ENCODE measurements at places on chromosomes 7 and 10.

DNA sequence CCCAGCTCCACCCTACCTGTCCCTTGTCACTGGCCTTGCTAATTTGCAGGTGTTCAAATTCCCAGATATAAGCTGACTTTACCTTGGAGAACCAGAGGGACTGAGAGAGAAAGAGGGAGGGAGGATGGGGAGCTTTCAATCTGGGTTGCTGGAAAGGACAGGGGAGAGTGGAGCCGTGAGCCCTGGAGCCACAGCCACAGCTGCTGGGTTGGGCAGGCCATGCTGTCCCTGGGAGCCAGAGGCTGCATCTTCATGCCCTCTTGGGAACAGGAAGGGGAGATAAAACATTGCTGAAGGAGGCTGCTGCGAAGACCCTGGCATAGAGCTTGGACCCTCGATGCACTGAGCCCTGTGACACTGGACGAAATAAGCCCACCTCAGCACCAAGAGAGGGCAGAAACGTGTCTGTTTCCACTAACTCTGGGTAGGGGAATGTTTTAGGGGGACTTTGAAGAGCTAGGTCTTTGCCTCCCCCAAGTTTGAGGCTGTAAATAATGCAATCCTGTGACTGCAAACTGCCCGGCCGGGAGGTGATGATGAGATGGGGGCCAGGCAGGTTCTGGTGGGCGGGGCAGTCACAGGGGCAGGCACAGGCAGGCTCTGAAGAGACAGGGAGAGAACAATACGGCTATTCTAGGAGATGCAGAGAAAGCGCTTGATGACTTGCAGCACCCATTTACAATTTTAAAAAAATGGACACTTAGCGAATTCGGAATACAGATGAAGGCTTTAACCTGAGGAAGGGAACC lies 5.8 kb upstream of the JAKMIP3 start:
- no peak for DNase-seq

GRCh38 chr10:78002541-78003288 lies 26.6 kb downstream of the POLR3A start:
- DNase-seq: no peak

DNA sequence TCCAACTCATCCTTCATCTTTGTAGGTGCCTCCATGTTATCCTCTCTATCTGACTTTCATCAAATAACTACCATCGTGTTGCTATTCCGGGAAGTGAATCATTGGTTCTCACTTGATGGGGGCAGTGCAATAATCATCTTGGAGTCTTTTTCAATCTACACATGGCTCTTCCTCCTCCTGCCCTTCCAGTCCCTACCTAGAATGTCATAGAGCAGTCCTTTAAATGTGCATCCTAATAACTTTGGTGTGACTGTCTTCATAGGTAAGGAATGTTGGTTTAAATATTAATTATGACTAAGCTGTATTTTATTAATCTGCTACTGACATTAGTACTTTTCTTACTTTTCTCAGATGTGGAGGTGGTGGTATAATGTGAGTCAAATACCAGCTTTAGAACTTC lies 8.4 kb upstream of the CDK14 start:
- no peak for DNase-seq

DNA sequence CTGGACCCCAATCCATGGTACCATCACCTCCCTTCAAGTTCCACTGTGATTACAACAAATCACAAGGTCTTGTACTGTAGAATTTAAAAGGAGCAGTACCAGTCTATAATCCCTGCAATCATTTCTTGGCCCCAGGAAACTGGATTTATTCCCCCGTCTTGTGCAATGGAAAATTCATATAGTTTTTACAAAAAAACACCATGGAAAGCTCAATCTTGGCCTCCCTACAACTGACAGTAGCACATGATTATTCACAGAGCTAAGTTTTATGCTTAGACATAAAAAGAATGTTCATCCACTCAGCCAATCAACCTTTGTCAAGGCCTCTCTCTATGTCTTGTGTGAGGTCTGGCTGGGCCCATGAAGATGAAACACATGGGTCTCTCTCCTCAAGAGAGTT lies 10.2 kb downstream of the DGKI start:
- DNase-seq: no peak

DNA sequence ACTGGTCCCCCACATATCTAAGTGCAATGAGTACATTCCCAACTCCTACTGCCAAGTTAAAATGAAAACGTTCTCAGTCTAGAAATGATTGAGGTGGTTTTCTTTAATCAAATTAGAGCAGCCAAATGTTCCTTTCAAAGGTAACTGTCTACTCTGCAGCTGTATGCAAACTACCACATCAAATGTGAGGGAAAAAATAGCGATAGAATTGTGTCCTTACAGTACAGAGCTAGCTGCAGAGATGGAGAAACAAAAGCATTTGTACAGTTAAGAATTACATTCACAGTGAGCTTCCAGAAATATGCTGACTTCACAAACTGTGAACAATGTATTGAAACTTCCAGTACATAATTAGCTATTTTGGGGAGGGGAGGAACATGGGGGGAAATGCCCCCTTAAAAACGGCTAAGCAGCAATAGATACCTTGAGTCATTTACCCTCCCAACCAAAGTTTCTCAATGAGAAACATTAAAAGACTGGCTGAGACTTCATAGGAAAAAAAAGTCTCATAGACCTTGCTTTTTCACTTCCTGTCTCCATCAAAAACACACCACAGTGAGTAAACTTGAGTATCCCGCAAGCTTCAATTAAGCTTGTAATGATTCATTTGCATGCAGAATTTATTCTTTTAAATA lies 22.9 kb downstream of the CDK6 start:
- no peak for DNase-seq

DNA sequence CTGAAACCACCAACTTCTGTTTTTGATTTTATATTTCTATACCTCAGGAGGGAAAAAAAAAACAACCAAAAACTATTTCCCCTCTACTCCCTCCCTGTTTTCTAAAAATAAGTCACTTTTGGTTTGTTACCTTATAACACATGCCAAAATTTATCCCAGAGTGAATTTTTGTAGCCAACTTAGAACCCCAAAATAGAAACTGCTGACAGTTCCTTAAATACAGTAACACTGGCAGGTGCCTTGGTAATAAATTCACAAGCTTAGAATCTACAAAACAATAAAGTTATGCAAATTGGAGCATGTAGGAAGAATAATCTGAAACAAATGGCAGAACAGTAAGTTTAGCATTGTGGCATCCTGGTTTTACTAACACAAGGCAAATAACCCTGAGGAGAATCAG lies 165.0 kb upstream of the HDAC9 start:
- DNase-seq: no peak

DNA sequence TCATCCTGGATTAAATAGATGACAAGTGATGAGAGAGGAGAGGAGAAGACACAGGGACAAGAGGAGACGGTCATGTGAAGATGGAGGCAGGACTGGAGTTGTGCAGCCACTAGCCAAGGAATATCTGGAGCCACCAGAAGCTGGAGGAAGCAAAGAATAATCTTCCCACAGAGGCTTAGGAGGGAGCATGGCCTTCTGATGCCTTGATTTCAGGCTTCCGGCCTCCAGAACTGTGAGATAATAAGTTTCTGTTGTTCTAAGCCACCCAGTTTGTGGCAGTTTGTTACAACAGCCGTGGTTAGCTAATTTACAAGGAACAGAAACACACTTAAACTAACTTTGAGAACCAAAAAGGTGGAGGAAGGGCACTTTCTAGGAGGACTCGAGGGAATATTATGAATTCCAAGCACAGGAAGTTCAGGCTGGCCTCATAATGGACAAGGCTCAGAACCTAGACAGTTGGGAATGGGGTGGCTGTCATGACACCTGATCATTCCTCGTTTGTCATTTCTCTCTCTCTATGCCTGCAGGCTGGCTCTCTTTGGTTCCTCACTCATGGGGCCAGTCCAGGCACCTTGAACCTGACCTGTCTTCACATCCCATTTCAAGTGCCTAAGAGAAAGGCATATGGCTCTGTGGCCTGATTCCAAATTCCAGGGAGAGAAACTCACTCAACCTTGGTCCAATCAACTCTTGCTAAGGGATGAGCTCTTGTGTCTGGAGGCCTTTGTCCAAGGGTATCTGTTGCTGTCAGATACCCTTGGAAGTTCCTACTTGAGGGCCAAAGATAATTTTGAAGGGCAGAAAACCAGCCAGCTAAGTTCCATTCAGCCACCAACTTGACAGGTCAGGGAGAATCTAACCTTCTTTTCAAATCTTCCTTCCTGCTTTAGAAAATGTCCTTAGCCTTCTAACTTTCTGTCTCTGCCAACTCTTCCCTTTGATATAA lies 33.5 kb upstream of the PDZD8 start:
- peak; percentile 81 for DNase-seq

- DNase-seq: no peak
Measured at GRCh38 chr10:70843776-70844489, 28.2 kb downstream of the SGPL1 start.

- peak; percentile 95 for DNase-seq
Measured at GRCh38 chr7:93228302-93228701, 2.0 kb upstream of the HEPACAM2 start.

DNA sequence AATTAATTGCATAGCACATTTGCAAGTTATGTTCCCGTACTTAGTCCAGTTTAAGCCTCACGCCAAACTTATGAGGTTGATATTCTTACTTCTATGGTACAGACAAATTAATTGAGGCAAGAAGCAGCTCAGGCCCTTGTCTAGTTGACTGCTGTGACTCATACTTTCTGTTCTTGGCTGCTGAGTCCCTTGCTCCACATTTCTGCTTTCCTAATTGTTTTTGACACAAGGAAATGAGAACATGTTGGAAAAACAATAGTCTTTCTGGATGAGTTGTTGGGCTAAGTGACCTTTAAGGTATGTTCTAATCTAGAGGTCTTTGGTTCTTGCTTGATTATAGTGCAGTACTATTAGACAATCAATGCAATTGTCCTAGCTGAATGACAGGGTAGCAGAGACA lies 331.8 kb downstream of the NRG3 start:
- no peak for DNase-seq

- DNase-seq: no peak
Measured at GRCh38 chr7:25559581-25560367, 331.5 kb upstream of the NPVF start.

DNA sequence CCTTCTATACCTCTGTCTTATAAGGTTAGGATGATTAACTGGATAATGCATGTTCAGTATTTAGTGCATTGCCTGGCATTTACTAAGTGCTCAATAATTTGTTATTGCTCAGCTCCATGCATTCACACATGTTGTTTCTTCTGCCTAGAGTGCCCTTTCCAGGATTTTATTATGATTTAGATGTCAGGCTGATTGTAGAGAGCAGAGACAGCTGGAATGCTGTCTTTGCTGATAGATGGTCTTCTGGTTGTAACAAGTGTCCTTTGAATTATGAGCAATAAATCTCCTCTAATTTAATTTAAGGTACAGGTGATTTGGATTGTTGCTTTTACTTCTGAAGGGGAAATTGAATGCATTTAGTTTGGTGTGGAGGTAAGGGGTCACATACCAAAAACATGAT lies 548.0 kb downstream of the MAGI2 start:
- DNase-seq: no peak

GRCh38 chr7:112453505-112454171 lies 3.4 kb downstream of the IFRD1 start:
- no peak for DNase-seq

DNA sequence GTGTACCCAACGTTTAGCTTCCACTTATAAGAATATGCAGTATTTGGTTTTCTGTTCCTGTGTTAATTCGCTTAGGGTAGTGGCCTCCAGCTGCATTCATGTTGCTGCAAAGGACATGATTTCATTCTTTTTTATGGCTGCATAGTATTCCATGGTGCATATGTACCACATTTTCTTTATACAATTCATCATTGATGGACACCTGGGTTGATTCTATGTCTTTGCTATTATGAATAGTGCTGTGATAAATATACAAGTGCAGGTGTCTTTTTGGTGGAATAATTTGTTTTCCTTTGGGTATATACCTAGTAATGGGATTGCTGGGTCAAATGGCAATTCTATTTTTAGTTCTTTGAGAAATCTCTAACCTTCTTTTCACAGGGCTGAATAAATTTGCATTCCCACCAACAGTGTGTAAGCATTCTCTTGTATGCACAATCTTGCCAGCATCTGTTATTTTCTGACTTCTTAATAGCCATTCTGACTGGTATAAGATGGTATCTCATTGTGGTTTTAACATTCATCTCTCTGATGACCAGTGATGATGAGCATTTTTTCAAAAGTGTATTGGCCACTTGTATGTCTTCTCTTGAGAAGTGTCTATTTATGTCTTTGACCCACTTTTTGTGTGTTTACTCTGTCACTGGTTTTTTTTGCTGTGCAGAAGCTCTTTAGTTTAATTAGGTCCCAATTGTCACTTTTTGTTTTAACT lies 72.5 kb upstream of the CC2D2B start:
- peak; percentile 44 for DNase-seq

GRCh38 chr10:120580918-120581895 lies 124.2 kb downstream of the PLPP4 start:
- DNase-seq: no peak

- DNase-seq: no peak
Measured at GRCh38 chr7:157043745-157044144, 33.3 kb upstream of the MNX1 start.

DNA sequence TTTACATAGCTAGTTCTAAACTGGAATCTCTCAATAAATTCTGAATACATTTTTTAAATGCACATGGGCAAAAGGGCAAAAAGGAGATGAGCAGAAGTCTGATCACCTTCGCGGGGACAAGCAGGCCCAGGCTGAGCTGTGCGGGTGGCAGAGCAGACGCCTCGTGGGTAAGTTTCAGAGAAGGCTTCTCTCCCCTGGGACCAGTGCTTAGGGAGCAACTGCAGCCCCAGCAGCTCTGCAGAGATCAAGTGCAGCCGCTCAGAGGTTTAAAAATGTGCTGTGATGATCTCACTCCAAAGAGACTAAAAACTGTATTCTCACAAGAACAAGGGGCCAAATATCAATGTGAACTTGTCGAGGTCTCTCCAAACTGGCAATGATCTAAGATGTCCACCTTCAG lies 264.3 kb upstream of the RNF32 start:
- DNase-seq: no peak

DNA sequence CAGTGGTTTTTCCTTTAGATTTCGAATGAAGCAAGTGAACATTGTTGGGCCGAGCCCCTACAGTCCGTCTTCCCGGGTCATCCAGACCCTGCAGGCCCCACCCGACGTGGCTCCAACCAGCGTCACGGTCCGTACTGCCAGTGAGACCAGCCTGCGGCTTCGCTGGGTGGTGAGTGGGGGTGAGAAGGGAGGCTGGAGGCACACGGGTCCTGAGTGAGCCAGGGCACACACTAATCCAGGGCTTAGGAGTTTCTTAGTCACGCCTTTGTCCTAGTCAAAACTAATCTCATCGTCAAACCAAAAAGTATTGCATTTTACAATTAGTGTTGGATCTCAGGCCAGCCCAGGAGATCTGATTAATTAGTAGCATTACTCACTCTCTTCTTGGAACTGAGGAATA lies 568.8 kb upstream of the FOXK1 start:
- DNase-seq: no peak

GRCh38 chr10:43408331-43408709 lies 666 bp downstream of the HNRNPF start:
- no peak for DNase-seq

- DNase-seq: no peak
Measured at GRCh38 chr7:151773797-151774196, 103.1 kb downstream of the PRKAG2 start.

- DNase-seq: no peak
Measured at GRCh38 chr10:128468462-128468861, 342.2 kb upstream of the MKI67 start.
